Vagina (tissue), 2 donors: ENCODE measurements at places on chromosomes 6 and 20. TPM values are rescaled to one million over a fixed set of nuclear protein-coding genes. Genes with fewer than 3 reads are reported as not detected.

The DEF6 gene
- 23.1 TPM for total RNA-seq

DNA sequence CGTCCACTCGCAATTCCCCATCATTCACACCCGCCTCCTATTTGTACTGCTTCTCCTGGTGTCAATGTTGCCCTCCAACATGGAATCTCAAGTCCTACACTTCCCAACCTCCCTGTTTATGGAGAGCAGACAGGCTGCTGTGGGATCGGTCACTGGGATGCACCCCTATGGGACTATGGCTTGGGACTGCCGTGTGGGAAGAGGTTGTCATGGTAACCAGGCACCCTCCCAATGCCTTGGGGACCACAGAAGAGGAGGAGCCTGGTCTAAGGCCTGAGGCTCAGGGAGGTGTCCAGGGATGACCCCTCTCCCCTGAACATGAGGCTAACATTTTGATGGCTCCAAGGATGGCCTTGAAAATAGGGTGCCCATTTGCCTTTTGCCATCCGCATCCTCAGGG, 116.6 kb upstream of the CST7 start:
- no peak for DNase-seq

The EYA2 gene
- 8.1 TPM for total RNA-seq

The PI16 gene
- total RNA-seq = 88.6 TPM

The PRRT1 gene
- 8.8 TPM for total RNA-seq

- DNase-seq = no peak
These were observed 62.7 kb downstream of the FOXC1 start for GRCh38 chr6:1672379-1672778.

DNA sequence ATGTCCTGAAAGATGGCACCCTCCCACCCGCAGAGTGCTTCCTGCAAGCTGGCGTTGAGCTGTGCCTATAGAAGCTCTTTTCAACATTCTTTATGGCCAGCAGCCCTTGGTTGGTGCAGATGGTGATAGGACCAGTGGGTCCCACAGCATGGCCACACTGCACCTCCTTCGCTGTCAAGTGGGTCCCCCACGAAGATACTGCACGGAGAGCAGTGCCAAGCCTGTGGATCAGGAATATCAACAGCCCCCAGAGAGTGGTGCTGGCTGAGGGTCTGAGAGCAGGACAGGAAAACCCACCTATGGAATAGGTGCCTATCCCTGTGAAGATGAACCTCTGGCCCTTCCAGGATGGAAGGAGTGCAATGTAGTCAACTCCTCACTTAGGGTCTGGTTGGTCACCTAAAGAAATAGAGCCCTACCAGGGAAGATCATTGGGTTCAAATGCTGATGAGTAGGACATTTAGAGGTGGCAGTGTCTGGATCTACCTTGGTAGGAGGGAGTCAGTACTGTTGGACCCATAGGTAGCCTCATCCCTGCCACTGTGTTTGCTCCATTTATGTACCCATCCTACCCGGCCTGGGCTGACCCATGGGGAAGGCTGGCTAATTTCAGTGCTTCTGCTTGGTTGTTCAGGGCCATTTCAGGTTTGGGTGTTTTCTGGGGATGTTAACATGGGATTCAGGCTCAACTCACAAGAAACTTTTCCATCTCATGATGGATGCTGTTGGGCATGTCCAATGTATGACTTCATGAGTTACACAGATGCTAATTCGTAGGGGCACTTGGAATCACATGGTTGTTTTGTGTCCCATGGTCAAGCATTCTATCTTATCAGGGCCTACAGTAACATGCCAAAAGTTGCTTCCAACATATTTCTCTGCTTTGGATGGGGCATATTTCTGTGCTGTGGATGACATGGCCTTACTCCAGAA, 33.4 kb upstream of the MICB start:
- DNase-seq = no peak

GRCh38 chr6:41594326-41594725, 43.9 kb upstream of the MDFI start:
- no peak for DNase-seq

The ZFAND3 gene
- 31.2 TPM for total RNA-seq

DNA sequence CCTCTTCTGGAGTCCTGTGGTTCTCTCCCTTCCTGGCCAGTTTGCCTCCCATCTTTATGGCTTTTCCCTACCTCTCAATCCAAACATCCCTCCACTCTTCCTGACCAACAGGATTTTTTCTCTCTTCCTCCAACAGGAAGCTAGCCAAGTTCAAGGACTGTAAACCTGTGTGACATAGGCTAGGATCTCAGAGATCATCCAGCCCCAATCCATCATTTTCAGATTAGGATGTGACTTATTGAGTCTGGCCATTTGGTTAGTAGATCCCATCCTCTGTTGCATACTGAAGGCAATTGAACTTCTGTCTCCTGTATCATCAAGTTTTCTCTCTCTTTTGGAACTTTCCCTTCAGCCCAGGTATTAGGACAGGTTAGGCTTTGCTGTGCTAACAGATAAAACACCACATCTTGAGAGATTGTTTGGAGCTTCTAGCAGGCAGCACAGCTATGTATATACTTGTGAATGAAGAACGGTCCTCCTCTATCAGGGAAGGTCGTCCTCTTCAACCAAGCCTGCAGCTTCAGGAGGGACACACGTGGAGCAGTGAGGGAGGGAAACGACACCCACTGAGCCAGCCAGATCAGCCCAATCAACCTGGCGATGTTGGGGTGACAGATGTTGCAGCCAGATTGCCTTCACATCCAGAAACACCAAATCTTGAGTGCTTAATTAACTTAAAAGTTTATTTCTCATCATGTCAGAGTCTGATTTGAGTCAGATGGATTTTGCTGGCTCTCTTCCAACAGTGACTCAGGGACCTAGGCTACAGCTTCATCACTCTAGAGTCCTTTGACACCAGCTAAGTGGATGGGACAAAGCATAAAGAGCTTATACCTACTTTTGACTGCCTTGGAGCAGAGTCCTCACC, 106.8 kb downstream of the GJA10 start:
- DNase-seq = no peak

GRCh38 chr6:166397849-166398248, 15.1 kb upstream of the MPC1 start:
- no peak for DNase-seq

GRCh38 chr6:169029861-169030260, 223.8 kb downstream of the THBS2 start:
- DNase-seq = no peak

DNA sequence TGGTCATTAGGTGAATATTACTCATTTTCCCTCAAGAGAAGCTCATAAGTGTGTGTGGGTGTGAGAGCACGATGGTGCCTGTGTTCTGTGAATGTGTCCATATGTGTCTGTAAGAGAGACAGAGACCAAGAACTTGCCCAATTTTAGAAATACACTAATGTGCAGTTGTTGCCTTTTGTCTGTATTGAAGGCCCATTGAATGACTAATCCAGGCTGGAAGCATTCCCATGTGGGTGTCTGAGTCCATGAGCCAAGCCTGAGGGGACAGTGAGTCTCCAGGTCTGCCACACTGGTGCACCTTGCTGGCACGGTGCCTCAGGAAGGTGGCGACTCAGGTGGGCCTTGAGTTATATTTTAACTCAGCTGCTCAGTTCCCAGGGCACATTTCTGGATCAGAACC, 25.5 kb upstream of the ASXL1 start:
- no peak for DNase-seq

DNA sequence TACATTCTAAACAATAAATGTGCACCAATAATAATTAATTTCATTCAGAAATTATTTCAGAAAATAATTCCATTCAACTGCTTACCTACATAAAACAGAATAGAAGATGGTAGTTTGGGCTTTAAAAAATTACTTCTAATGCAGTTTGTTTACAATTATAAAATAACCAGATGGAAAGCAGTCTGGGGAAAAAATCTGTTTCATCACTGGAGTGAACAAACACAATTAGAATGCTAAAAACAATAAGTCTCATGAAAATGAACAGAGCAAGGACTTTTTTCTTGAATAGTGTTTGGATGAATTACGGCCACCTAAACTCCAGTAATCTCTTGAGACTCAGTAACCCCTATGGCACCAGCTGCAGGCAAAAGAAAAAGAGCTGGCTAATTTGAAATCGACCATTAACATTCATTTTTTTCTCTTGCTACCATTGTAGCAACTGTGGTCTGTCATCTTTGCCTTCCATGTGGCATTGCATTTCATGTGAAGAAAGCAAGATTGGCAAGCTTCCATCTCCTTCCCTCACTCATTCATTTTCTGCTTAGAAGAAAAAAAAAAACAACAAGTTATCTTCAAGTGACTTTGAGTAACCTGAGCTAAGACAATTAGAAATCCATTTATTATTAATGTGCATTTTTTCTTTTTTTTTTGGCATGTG, 88.4 kb upstream of the CEP85L start:
- DNase-seq = no peak

The EPHA7 gene
- 2.7 TPM for total RNA-seq

- DNase-seq = no peak
These were observed 335.6 kb upstream of the BTBD3 start for GRCh38 chr20:11582060-11582459.

DNA sequence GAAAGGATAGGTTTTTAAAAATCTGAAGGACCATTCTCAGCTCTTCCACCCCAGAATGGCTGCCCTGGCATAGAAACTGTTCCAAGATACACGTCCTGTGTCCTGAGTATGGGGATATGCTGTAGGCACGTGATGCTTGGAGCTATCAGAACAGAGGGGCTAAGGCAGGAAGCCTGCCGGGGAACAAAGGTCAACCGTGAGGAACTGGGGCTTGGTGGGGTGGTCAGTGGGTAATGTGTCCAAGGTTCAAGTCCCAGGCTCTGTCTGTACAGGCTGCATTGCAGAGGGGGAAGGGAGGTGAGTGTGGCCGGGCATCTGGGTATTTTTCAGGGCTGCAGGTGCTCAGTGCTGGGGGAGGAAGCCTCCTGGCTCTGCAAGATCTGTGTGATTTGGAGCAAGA, 479.6 kb upstream of the CHD6 start:
- DNase-seq = no peak

GRCh38 chr20:36237477-36237876, 1.2 kb downstream of the AAR2 start:
- no peak for DNase-seq

DNA sequence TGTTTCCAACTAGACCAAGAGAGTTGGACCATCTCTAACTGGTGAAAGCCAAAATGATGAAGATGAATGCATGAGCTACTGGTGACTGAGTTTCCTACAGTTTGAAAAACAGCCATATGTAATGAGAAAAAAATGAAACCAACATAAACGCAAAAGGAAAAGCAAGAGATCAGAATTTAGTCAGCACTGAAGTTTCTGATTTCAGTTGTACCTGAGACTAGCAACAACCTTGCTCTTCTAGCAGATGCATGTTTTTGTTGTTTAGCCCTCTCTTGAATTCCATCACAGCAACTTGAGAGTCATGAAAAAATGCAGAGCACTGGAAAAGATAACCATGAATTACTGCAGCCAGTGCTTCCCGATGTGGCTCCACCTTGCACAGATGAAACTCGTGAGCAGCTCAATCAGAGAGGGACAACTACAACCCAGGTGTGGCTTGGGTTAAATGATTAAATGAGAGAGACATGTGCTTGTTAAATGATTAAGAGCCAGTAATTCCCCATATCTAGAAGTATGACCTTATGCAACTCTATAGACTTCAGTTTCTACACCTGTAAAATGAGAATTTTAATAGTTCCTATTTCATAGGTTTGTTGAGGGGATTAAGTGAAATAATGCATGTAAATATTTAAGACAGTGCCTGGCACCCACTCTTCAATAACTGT, 104.8 kb downstream of the ELOVL4 start:
- DNase-seq = no peak

The TREML2 gene
- not detected for total RNA-seq

The SLC39A7 gene
- 36.3 TPM for total RNA-seq

The HAO1 gene
- not detected for total RNA-seq

- DNase-seq = no peak
These were observed 27.9 kb upstream of the MCM3 start for GRCh38 chr6:52312461-52312860.

DNA sequence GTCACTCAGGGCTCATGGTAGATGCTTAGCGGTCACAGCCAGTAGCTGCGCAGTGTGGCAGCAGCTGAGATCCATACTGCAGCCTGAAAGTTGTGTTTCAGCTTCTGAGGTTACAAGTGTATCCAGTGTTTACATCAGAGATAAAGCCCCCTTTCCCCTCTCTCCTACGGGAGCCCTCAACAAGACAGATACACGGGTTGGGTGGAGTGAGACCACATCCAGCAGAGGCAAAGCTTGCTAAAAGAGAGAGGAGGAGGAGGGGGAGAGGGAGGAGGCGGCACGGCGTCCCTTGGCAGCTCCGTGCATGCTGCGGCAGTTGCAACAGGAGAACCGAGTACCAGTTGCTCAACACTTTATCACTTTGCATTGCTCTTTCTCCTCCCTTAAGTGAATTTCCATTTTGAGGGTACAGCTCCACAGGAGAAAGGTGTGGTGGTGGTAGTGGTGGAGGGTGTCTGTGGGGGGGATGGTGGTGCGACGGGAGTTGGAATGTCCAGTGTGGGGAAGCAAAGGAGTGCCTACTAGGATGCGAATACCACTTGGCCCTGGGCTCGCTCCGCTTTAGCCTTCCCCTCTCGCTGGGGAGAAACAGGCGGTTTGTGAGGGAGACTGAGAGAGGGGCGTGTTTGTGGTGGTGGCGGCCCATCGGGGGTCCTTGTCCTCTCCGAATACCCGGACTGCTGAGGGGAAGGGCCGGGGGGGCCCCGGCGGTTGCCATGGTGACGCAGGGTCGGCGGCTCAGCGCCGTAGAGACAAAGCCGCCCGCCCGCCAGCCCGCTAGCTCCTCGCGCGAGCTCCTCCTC, 405 bp upstream of the RNF182 start:
- DNase-seq = no peak

- DNase-seq = no peak
These were observed 73.9 kb downstream of the PHACTR3 start for GRCh38 chr20:59678288-59678687.

- DNase-seq = no peak
These were observed 10.4 kb downstream of the COX7A2 start for GRCh38 chr6:75233092-75233615.

DNA sequence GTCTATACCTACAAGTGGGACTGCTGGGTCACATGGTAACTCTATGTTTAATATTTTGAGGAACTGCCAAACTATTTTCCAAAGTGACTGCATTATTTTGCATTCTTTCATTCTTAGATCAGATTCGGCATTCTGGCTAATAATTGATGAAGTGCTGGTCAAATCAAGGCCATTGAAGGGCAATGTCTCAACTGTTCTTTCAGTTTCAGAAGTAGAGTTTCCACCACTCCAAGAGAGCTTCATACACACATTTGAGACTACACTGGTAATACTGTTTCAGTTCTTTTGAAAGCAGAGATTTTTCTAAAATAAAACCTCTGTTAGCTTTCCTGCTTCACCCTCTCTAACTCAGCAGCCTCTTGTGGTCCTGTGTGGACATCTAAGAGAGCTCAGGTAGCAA, 154.5 kb downstream of the CFAP61 start:
- no peak for DNase-seq

The OLIG3 gene
- not detected for total RNA-seq

GRCh38 chr6:36839749-36840431, 646 bp upstream of the CPNE5 start:
- no peak for DNase-seq

The PDE7B gene
- 6.9 TPM for total RNA-seq
